CD14-positive monocyte (primary cell): ENCODE measurements at places on chromosomes 2 and 18.

GRCh38 chr2:29219374-29219773, 104.2 kb downstream of the CLIP4 start:
- no peaks in the 10 kb centered on the region for H3K36me3 ChIP-seq
- H3K27me3 ChIP-seq: no peaks in the 10 kb centered on the region
- no peak overlapping the region for H3K27ac ChIP-seq
- no peak overlapping the region for H3K4me3 ChIP-seq

DNA sequence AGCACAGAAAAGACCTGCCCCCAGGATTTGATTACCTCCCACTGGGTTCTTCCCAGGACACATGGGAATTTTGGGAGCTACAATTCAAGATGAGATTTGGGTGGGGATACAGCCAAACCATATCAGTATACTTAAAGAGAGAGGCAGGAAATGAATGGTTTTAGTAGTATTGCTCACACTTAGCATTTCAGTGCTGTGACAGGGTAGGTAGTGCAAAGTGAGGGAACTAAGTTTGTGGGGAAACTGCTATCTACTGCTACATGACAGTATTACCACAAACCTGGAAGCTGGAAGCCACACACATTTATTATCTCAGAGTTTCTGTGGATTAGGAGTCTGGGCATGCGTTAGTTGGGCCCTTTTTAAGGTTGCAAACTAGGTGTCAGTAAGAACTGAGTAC, 450.7 kb downstream of the LPIN1 start:
- peaks cover 22% of the 10 kb centered on the region for H3K4me1 ChIP-seq
- DNase-seq: no peak

DNA sequence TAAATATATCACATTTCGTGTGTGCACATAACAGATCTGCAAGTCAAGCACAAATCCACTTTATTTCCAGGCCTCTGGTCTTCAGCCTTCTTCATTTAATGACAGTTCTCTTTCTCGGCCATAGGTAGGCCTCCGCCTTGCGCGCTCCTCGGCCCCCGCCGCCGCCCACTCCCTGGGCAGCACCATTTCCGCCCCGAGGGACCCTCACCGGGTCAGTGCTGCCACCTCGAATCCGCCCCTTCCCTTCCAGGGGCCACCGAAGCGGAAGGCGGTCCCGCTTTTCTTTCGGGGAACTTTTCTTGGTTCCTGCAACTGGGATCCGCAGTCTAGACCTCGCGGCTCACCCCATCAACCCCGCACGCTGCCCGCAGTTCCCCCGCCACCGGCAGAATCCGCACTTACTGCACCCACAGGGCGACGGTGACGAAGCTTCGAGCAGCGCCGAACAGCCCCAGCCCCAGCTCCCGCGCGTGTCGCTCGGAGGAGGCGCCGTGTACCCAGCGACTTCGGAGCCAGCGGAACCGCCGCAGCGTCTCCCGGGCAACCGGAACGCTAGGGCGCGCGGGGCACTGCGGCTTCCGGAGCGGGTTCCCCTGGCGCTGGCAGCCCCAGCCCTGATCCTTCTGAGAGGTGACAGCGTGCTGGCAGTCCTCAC, at the start of gene CDKL4:
TSS of gene CDKL4 (minus strand) at position 502 of the 655 bp plus-strand sequence.
- H3K36me3 ChIP-seq: no peaks in the 10 kb centered on the region
- no peak for DNase-seq
- H3K27me3 ChIP-seq: no peaks in the 10 kb centered on the region
- H3K4me3 ChIP-seq: no peak within 1 kb of the TSS
- no peak within 1 kb of the TSS for H3K27ac ChIP-seq
- no peaks in the 10 kb centered on the region for H3K4me1 ChIP-seq

- no peak overlapping the region for H3K4me3 ChIP-seq
- H3K27ac ChIP-seq: no peak overlapping the region
- no peaks in the 10 kb centered on the region for H3K36me3 ChIP-seq
- no peak for DNase-seq
- no peaks in the 10 kb centered on the region for H3K4me1 ChIP-seq
These were observed 25.6 kb upstream of the ZC3H15 start for GRCh38 chr2:186460465-186460864.

DNA sequence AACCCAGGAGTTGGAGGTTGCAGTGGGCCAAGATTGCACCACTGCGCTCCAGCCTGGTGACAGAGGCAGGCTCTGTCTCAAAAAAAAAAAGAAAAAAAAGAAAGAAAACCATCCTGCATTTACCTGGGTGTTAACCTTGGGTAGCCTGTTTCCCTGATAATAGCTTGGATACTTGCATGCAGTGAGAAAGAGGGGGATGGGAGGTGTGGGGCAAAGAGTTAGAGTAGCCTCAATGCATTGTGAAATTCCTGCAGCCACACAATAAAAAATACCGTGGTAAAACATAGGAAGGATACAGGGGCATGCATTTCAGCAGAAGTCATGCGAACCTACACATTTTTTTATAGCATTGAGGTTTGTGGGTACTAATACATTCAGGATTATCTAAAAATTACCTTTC, 76.6 kb upstream of the ZNF516 start:
- no peaks in the 10 kb centered on the region for H3K36me3 ChIP-seq
- H3K4me3 ChIP-seq: no peak overlapping the region
- peak overlapping the region; percentile 28 for H3K27ac ChIP-seq
- H3K27me3 ChIP-seq: no peaks in the 10 kb centered on the region

DNA sequence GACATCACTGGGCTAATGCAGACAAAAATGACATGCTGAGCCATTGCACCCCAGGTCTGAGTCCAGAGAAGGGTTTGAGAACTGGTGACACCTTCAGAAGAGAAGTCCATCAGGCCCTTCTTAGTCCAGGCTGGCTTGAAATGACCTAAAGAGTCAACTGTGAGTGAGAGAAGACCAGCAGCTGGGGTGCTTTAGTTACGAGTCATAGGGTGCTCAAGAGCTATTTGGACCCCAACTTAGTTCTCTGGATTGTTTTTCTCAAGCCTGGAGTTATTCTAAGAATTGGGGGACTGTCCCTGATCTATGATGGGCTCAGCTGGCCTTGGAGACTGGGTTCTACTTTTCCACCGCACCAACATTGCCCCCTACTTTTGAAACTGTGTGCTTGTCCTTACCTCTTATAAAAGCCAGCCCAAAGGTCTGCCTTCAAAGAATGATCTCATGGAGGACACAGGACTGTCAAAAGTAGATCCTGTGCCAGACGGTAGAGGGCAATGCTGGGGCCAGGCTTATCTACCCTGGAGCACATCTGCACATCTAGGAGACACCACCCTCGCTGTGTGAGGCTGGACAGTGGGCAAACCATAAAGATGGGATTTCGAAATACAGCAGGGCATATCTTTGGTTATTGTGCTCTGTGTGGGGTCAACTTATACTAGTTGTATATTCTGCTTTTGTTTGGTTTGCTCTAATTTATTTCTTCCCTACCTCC, 333.0 kb upstream of the SLC14A2 start:
- no peaks in the 10 kb centered on the region for H3K4me1 ChIP-seq
- no peaks in the 10 kb centered on the region for H3K27me3 ChIP-seq
- H3K36me3 ChIP-seq: no peaks in the 10 kb centered on the region
- no peak for DNase-seq
- H3K4me3 ChIP-seq: no peak overlapping the region
- H3K27ac ChIP-seq: no peak overlapping the region

DNA sequence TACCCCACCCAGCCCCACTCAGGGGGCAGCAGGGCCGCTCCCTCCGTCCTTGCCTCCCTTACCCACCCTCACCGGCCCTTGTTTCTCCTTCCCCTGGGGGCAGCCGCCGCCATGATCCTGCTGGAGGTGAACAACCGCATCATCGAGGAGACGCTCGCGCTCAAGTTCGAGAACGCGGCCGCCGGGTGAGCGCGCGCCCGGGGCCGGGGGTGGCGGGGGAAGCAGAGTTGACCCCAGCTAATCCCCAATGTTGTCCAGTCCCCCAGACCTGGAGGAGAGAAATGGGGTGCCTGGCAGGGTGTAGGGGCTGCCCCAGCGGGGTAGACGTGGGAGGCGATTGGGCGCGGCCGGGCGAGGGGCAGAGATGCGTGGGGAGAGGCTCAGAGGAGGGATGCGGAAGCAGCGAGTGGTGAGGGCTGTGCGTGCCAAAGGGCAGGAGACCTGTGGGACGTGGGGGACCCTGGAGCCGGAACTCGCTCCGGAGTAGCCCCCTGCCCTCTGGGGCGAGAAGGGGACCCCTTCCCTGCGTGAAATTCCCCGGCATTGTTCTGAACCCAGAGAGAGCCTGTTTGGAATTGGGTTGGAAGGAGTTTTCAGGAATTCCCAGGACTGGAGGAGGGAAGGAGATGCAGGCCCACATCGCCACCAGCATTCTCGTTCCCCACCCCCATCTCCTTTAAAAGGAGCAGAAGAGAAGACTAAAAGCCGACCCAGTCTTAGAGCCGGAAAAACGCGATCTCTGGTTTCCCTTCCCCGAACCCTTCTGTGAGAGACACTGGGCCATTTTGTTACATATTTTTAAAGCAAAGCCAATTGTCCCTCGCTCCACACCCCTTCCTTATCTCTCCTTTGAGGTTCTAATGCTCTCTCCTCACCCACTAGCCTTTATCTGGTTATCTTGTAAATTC, 625 bp downstream of the ARPC2 start:
- H3K27me3 ChIP-seq: no peaks in the 10 kb centered on the region
- H3K4me1 ChIP-seq: peaks cover 58% of the 10 kb centered on the region
- peak overlapping the region; percentile 99 for H3K4me3 ChIP-seq
- H3K27ac ChIP-seq: peak overlapping the region; percentile 88
- H3K36me3 ChIP-seq: peaks cover 24% of the 10 kb centered on the region
- peak; percentile 73 for DNase-seq

DNA sequence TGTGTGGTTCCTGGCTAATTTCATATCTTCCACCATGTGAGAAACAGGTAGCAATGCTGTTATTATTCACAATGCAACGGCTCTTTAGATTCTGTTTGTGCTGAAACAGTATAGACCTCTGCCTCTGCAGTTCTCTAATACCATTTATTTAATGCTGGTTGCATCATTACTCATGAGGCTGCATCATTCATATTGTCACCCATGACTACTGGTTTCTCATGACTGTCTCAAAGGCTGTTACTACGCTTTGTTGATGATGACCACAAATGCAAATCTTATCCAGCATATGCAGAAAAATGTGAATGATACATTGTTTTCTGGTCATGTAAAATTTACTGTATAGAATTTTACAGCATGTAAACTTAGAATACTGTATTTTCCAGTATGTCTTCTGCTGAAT, 22.5 kb downstream of the CAVIN2 start:
- H3K27ac ChIP-seq: no peak overlapping the region
- no peak for DNase-seq
- no peaks in the 10 kb centered on the region for H3K27me3 ChIP-seq
- no peak overlapping the region for H3K4me3 ChIP-seq
- H3K36me3 ChIP-seq: no peaks in the 10 kb centered on the region
- H3K4me1 ChIP-seq: no peaks in the 10 kb centered on the region

- no peaks in the 10 kb centered on the region for H3K36me3 ChIP-seq
- DNase-seq: no peak
- no peaks in the 10 kb centered on the region for H3K4me1 ChIP-seq
- no peak overlapping the region for H3K27ac ChIP-seq
These were observed 43.3 kb downstream of the FSHR start for GRCh38 chr2:49111006-49111405.

DNA sequence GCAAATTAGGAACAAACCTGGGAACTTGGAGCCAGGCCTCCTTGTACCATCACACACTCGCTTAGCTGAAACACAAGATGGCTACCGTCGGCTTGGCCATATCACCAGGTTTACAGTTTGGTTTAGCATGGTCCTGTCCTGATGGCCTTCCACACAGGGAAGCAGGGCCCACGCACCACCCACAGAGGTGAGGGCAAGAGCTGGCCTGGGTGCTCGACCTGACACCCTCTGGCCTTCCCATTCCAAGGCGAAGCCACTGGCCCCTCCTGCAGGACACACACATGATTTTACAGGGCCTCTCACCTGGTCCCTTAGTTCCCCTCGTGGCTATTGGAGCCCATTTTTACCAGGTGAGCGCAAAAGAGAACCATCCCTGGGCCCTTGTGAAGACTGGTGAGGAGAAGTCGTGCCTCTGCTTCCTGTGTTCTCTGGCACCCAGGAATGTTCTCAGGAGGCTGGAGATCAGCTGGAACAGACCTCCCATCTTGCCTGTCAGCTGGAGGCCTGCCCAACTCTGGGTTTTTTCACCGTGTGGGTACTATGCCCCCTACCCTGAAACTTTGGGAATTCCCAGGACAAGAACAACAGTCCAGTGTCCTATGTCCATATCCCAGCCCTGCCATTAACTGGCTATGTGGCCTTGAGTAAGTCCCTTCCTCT, 53.0 kb upstream of the FOSL2 start:
- no peak for DNase-seq
- H3K36me3 ChIP-seq: peaks cover 5% of the 10 kb centered on the region
- no peaks in the 10 kb centered on the region for H3K27me3 ChIP-seq
- H3K27ac ChIP-seq: no peak overlapping the region

GRCh38 chr2:41206004-41206403, 754.1 kb upstream of the SLC8A1 start:
- no peaks in the 10 kb centered on the region for H3K27me3 ChIP-seq
- no peaks in the 10 kb centered on the region for H3K36me3 ChIP-seq
- H3K27ac ChIP-seq: no peak overlapping the region
- no peak for DNase-seq
- H3K4me3 ChIP-seq: no peak overlapping the region

- no peaks in the 10 kb centered on the region for H3K4me1 ChIP-seq
- DNase-seq: no peak
- H3K27me3 ChIP-seq: no peaks in the 10 kb centered on the region
- no peak overlapping the region for H3K4me3 ChIP-seq
These were observed 69.3 kb downstream of the NEDD4L start for GRCh38 chr18:58113337-58113736.

- no peak overlapping the region for H3K27ac ChIP-seq
- H3K4me3 ChIP-seq: no peak overlapping the region
- DNase-seq: no peak
- no peaks in the 10 kb centered on the region for H3K27me3 ChIP-seq
- no peaks in the 10 kb centered on the region for H3K36me3 ChIP-seq
- no peaks in the 10 kb centered on the region for H3K4me1 ChIP-seq
These were observed 376.1 kb downstream of the XIRP2 start for GRCh38 chr2:167264380-167264779.

- no peaks in the 10 kb centered on the region for H3K36me3 ChIP-seq
- H3K27ac ChIP-seq: no peak overlapping the region
- H3K4me1 ChIP-seq: peaks cover 20% of the 10 kb centered on the region
- no peak overlapping the region for H3K4me3 ChIP-seq
- no peak for DNase-seq
- peaks cover 82% of the 10 kb centered on the region for H3K27me3 ChIP-seq
These were observed 4.2 kb downstream of the MEIS1 start for GRCh38 chr2:66438891-66439811.

DNA sequence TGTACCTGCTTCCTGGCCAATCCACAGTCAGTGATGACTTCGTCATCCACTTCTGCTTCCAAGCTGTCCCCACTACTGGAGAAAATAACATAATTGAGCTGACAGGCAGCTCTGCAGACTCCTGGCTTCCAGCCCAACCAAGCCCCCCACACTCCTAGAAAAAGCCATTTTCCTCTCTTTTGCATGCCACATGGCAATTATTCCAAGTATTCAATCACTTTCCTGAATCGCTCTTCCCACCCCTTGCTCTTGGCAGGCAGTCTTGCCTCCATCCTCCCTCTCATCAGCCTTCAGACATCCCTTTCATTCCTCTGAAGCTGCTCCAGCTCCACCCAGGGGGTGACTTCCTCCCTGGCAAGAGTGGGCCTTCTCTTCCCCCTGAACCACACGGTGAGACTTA, 14.3 kb upstream of the ST8SIA5 start:
- no peaks in the 10 kb centered on the region for H3K27me3 ChIP-seq
- H3K36me3 ChIP-seq: no peaks in the 10 kb centered on the region

- no peaks in the 10 kb centered on the region for H3K27me3 ChIP-seq
- DNase-seq: no peak
- H3K36me3 ChIP-seq: no peaks in the 10 kb centered on the region
These were observed 113.9 kb downstream of the CCDC85A start for GRCh38 chr2:56297671-56298070.
